Stimulated activated CD4-positive, alpha-beta T cell treated with anti-CD3 and anti-CD28 coated beads, Interleukin-2, amount 100 ng/mL, for 24 hours (primary cell): ENCODE measurements at places on chromosomes 4 and X.
A peak's percentile ranks its signal among the peaks of the same experiment; 100 is the strongest.

DNA sequence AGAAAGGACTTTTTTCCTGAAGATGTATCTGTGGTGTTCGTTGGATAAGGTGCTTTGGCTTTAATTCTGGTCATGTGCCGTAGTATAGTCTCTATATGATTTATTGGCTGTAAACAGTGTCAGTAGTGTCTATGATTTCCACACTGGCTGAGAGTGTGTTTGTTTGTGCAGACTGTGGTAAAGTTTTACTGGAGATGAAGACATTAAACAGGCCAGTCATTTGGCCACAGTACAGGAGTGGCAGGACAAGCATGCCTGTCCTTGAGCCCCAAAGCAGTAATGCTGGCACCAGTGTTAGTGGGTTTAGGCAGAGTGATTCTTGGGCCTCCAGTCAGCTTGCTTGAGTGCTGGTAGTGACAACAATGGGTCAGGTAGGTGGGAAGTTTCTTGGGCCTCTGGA is 1023.9 kb upstream of the GRID2 start:
- no peak for DNase-seq

GRCh38 chr4:40682290-40683101 is 52.8 kb upstream of the RBM47 start:
- no peak for DNase-seq

DNA sequence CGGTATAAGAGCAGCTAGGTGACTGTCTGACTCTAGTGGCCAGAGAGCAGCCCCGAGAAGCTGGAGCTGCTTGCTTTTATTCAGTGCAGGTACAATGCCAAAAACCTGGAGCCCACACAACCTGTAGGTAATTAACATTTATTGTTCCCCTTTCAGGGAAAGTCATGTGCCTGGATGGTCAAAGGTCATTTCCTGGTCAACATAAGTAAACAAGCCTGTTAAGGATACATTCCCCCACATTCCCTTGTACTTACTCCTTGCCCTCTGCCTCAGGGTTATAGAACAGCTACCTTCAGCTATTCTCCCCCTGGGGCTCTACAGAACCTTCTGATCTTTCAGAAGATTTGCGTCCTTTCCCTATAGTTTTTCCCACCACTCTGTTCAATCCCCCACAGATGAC is 253.4 kb downstream of the TMA16 start:
- DNase-seq: no peak

DNA sequence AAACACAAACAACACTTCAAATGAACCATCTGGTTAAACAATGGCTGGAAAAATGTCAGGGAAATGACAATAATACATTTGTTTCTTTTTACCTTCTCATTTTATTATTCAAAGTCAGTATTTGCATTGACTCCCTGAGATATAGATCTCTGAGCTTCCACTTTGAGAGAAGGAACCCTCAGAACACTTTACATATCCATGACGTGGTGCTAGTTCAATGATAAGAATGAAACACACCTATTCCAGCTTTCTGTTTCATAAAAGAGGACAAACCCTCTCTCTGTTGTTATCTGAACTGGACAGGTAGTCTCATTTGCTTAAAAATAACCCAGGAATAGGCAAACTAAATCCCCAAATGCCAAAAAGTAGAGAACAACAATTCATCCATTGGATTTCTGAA is 65.3 kb upstream of the CCSER1 start:
- no peak for DNase-seq

DNA sequence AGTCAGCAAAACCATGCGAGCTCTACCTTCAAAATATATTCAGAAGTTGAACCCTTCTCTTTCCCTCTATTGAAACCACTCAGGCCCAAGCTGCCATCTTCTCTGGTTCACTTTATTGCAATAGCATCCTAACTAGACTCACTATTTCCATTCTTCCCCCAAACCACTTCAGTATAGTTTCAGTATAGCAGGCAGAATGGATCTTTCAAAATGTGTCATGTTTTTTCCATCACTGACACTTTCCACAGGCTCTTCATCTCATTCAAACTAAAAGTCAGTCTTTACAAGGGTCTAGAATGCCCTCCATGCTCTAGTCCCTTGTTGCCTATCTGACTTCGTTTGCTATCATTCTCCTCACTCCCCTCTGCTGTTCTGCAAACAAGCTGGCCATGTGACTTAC is 274.4 kb downstream of the IDS start:
- peak; percentile 0 for DNase-seq
